Activated CD4-positive, alpha-beta memory T cell treated with anti-CD3 and anti-CD28 coated beads, Interleukin-2, amount 10 ng/mL, durations not matched to agents 7 days and 5 days (primary cell): ENCODE measurements at places on chromosomes 7 and 10.

DNA sequence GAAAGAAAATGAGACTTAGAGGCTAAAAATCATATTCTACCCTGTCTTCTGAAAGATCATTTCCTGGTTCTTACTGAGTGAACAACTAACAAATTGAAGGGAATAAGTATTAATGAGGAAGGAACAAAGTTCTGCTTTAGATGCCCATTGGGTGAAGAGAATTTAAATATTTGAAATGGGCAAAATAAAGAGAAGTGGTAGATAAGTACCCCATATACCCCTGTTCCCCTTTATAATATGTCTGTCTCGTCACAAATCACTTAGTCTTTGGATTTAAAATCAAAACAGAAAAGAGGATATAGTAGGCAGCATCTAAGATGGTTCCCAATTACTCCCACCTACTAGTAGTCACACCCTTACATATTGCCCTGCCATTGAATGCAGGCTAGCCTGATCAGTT lies 13.2 kb downstream of the TES start:
- DNase-seq = no peak

DNA sequence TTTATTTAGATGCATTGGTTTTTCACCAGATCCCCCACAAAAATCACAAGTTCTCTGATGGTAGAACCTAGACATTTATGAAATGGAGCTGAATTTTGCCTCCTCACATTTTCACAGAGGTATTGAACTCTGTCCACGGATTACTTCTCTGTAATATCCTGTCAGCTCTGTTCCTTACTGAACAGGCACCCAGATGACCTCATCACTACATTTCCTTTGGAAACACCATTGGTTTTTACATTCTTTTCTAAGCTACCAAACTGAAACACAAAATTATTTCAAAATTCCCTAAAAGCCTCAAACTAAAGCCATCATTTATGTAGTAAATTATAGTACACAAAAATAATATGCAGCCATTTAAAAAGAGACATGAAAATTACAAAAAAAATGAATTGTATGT lies 98.3 kb upstream of the KCNIP2 start:
- DNase-seq = no peak

DNA sequence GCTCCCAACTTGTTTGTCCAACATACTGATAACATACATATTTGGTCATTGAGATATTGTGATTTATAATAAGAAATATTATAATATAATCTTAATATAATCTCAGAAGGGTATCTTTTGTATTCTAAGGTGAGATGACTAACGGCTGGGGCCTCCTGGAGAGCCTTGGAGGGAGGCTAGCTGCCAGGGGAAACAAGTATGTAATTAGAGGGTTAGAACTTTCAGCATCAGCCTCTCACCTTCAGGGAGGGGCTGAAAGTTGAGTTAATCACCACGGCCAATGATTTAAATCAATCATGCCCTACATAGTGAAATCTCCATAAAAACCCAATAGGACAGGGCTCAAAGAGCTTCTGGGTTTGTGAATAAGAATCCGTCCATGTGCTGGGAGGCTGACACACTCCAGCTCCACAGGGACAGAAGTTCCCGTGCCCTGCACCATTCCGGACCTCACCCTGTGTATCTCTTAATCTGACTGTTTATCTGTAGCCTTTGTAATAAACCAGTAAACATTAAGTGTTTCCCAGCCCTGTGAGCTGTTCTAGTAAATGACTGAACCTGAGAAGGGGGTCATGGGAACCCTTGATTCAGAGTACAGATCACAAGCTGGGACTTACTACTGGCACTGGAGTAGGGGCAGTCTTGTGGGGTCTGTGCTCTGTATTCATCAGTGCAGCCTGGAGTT lies 86.3 kb upstream of the STEAP1B start:
- no peak for DNase-seq

DNA sequence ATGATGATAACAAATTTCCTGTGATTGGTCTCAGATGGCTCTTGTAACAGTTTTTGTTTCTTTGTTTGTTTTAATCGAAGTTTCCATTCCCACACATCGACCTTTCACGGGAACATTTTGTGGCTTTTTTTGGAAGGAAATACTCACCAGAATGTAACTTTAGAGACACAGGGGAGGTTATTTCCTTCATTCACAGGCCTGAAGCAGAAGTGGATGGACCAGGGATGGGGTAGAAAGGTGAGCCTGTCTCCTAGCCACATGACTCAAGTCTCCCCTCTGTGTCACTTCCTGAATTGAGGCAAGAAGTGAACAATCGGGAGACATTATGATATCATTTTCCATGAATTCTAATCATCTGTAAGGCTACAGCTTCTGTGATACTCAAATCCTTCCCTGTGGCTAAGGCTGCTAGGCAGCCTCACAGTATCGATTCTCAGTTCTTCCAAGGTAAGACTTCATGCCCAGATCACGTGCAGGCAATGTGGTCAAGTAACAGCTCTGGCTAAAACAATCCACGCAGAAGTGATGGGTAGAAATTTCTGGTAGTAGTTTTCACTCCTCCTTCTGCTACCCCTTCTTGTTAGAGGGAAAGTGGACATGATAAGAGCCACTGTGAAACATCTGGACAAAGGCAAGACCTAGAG lies 203.9 kb upstream of the NEBL start:
- DNase-seq = no peak

DNA sequence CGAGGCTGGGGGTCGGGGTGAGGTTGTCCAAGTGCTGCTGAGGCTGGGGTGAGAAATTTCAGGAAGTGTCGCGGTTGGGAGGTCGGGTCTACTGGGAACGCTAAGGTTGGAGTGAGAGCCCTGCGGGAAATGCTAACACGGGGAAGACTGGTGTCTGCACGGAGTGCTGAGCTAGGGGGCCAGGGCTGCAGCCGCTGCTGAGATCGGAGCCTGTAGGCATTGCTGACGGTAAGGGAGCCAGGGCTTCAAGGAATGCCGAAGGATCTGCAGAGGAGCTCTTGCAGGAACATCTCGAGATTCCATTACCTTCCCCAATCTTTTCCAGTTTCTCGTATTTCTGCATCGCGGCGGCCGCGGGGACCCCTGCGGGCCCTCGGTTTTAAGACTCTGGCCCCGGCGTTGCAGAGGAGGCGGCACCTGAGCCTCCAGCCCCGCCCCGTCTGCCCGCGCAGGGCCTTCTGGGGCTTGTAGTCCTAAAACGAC lies at the start of gene CDK5:
Gene CDK5, minus strand, starts transcription at position 392 of the 483 bp plus-strand sequence. Its CDS starts 49 bp downstream, at position 343.
- no peak for DNase-seq

GRCh38 chr10:112949143-112949823 lies 764 bp upstream of the TCF7L2 start:
- DNase-seq = no peak

- DNase-seq = no peak
These were observed 29.4 kb downstream of the NPTX2 start for GRCh38 chr7:98646465-98646864.

GRCh38 chr7:31791881-31792280 lies 104.9 kb downstream of the PPP1R17 start:
- DNase-seq = no peak

- no peak for DNase-seq
These were observed 1.3 kb upstream of the EIF3B start for GRCh38 chr7:2353113-2353935.

GRCh38 chr7:84479059-84479458 lies 284.5 kb upstream of the SEMA3A start:
- no peak for DNase-seq
